ENCODE measurements at places on chromosomes 16 and 17.

GRCh38 chr16:58392215-58393137, at the start of gene GINS3:
Gene GINS3 (plus strand): TSS chr16:58392471. CDS start chr16:58392602, 131 bp downstream.
- DNase-seq, result peak; percentile 75

DNA sequence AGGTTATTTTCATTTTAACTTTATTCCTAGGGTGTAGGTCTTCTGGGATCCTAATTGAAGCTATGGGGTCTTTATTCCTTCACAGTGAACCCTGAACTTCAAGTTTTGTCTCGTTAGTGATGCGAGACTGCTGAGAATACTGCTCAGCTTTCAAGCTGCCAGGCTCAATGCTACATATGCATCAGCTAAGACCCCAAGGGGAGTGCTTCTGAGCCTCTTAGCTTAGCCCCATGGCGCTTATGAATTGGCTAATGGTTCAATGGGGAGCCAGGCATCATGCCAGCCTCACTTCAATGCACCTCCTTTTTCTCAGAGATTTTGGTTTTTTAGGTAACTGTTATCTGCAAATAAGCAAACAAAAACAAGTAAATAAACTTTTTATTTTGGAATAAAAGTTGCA, 94.1 kb upstream of the SIAH1 start:
- DNase-seq, result no peak

- DNase-seq, result no peak
Observed at GRCh38 chr17:82898976-82899514, 59.2 kb upstream of the ZNF750 start.

DNA sequence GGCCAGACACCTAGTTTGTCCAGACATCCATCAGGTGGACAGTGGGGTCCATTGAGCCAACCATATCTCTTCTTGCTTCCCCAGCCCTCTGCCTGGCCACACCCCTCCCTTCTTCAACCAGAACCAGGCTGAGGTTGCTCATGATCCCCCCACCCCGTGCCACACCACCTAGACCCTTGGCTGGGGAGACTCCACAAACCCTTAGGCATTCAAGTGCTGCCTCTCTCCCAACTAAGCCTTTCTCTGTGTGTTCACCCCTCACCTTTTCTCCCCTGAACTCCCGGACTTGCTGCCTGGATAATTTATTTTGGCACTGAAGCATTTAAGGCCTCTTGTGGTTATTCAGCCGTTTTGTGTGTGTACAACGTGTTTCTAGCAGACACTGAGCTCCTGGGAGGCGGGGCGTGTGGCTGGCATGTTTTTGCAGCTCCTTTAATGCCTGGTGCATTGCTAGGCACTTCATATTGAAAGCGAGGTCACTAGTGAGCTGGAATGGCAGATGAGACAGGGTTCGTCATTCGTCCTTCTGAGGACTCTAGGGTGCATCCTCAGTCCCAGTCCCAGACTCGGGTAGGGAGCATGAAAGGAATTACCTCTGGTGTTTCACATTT, 28.7 kb downstream of the CACNA1G start:
- no peak for DNase-seq

DNA sequence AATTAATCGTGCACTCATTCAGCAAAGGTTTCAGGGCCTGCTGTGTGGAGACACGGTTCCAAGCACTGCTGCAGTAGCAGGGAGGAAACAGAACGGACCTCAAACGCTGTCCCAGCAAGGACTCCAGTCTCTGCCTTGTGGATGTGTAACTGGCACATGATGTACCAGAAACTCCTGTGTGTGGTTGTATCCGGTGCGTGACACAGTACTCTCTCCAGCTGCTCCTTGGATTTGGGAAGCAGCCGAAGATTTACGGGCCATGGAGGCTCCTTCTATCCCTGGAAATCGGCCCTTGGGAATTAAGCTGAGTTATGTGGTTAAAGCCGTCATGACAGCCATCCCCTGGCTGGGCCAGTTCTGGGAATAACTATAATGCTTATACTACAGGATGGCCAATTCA, 8.5 kb upstream of the ANKRD11 start:
- DNase-seq, result no peak

GRCh38 chr17:37571674-37572073, 37.5 kb downstream of the SYNRG start:
- DNase-seq, result no peak

DNA sequence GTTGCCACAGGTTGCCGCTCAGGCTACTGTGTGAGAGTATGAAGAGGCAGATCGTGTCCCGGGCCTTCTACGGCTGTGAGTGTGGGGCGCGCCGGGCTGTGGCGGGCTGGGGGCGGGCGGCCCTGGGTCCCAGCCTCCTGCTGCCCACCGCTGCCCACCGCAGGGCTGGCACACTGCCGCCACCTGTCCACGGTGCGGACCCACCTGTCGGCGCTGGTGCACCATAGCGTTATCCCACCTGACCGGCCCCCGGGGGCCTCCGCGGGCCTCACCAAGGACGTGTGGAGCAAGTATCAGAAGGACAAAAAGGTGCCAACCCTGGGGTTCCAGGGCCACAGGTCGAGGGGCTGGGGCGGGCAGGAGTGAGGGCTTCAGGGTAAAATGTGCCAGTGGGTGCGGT, 28.7 kb downstream of the MNT start:
- no peak for DNase-seq

- DNase-seq, result no peak
Observed at GRCh38 chr16:28283798-28284577, 8.3 kb upstream of the SBK1 start.

GRCh38 chr17:7656958-7657609, 6.4 kb downstream of the ATP1B2 start:
- no peak for DNase-seq

DNA sequence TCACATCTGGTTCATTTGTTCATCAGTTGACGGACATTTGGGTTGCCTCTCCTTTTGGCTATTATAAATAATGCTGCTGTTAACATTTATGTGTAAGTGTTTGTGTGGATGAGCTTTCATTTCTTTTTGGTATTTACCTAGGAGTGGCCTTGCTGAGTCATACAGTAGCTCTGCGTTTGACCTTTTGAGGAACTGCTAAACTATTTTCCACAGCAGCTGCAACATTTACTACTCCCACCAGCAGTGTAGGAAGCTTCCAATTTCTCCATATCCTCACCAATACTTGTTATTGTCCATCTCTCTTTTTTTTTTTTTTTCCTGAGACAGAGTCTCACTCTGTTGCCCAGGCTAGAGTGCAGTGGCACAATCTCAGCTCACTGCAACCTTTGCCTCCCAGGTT, 20.7 kb upstream of the PLCG2 start:
- DNase-seq, result no peak

DNA sequence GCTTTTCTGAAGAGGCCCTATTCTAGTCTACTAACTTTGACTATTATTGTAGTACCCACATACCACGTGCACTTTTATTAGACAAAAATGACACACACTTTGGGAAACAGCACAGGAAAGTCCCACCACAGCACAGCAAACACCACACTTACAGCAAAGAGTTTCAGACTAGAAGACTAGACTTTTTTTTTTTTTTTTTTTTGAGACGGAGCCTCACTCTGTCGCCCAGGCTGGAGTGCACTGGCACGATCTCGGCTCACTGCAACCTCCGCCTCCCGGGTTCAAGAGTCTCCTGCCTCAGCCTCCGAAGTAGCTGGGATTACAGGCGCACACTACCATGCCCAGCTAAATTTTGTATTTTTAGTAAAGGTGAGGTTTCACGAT, 20.1 kb downstream of the YWHAE start:
- DNase-seq, result no peak

DNA sequence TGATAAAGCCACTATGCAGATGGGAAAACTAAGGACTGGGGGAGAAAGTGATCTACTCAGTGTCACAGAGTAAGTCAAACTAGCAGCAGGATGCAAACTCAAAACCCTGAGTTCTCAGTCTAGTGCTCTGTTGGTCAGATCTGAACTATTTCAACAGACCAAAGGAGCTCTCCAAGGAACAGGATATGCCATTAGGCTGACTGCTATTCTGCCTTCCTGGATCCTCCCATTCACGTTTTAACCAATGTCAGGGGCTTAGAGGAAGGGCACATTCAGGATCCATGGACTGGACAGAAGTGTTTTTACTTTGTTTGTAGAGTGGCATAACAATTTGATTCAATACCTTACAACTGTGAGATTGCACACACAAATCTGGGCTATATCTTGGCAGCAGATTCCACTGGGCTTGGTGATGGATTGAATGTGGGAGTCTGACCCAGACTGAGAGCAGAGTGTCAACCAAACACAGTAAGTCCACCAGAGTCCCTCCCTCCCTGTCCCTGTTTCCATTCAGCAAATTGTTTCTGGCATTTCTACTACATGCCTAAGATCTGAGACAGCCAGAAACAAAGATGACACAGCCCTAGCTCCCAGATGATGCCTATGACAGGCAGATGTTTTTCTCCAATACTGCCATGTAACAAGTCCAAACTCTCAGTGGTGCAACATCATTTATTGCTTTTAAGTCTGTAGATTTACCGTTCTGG, 337.8 kb upstream of the CDH5 start:
- DNase-seq, result no peak

DNA sequence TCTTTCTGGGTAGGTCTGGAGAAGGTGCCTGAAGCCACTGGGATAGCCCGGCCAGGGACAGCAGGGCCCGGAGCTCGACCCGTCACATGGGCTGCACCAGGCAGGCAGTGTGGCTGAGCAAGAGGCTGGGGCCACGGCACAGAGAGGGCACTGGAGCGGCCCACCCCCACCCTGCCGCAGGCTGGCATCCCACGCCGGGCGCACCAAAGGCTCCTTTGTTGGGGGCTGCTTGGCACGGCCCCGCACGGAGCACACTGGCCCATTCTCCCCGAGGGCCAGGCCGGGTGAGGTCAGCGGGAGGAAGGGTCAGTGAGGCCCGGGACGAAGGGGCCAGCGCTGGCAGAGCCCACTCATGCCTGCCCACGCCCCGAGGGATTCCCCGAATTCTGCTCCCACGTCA, 36.5 kb upstream of the PVALEF start:
- no peak for DNase-seq

DNA sequence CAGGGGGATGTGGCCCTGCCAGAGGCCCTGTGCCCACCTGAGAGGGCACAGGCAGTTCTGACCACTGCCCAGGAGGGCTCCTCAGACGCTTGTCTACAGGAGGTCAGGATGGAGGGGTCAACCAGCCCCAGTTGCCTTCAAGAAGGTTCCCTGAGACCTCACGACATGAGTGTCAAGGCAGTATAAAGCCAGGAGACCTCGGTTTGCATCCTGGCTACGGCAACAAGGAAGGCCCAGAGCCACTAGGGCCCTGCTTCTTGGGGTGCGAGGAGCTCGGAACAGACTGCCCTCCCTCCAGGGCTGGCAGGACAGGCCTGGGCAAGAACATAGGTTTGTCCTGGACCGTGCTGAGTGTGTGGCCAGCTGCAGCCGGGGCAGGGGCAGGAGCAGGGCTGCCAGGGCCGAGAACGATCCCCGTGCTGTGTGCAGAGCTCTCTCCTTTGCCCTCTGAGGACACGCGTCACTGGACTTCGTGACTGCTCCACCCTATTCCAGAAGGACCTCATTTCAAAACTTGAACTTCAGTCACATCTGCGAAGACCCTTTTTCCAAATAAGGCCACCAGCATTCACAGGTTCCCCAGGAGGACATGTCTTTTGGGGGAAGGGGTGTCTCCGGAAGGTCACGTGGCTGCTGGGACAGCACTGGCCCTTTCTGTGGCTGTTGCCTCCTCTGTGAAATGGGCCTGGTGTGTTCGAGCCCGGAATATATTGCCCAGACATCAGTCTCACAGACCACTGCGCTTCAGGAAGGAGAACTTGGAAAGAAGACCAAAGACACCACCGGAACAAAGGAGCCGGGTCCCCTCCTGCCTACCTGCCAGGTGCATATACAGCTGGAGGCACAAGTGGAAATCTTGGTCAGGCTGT, 27.7 kb downstream of the SLC7A5 start:
- DNase-seq, result no peak

DNA sequence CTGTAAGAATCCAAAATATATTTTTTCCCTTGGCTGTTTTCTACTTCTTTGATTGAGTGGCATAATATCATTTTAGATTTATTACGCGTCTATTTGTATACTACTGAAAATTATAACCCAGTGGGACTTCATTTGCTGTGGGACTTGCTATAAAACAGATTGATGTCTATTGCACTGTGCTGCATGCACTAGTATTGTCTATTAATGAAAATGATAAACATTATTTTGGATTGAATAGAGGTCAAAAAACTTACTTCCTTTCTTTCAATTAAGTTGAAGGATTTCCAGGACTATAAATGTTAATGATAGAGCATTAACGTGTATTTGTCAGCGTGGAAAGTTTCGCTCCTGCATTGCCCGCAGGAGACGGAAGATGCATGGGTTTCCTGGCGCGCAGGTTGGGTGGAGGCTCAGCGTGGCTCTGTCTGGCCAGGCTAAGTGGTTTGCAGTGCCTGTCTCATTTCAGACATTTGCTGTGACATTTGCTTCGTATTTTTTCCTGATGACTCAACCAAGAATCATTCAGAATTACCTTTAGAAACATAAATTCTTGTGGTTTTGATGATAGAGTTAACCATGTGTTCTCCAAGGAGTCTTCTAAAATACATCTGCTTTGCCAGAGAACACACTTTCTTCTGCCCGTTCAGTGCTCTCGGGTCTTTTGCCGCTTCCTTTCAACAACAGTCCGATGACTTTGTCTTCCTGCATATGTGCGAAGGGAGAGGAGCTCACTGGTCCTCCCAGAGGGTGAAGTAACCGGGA, 216.7 kb downstream of the RPTOR start:
- DNase-seq, result no peak

DNA sequence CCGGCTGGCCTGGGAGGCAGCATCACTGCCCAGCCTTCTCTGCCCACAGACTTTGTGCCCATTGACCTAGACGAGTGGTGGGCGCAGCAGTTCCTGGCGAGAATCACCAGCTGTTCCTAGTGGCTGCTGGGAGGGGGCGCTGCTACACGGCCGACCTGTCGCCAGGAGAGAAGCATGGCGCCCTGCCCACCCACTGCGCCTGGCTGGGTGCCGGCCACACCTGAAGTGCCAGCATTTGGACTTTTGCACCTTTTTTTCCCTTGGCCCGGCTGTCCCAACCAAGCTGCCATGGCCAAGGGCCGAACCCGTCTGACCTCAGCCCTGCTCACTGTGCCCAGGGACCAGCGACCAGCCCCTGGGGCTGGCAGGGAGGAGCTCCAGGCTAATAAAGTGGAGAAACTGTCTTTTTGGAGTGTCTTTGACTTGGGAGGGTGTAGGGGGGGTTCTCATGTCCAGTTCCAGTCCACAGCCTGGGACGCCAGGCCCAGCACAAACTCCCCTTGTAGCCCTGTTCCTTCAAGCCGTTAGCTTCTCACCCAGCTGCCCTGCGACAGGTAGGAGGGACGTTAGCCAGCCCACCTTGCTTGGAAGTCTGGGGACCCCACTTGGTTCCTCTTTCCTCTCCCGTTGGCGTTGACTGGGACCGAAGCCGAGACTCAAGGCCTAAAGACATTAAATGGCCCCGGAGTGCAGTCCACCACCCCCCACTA, 939 bp upstream of the WDR90 start:
- no peak for DNase-seq

GRCh38 chr16:1197237-1197866, 27.7 kb downstream of the TPSG1 start:
- DNase-seq, result no peak

DNA sequence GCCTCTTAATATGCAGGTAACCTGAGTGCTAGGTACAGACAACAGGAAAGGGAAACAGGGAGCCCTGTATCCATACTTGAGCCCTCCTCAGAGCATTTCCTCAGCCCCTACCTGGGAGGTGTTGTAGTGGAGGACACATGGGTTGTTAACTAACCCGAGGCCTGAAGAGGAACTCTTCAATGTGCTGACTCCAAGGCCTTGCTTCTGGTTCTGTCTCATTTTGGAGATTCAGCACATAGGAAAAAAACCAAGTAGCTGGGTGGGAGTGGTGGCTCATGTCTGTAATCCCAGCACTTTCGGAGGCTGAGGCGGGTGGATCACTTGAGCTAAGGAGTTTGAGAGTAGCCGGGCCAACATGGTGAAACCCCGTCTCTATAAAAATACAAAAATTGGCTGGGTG, 24.8 kb downstream of the SNX11 start:
- no peak for DNase-seq

- DNase-seq, result peak; percentile 55
Observed at GRCh38 chr16:525520-526180, 1.9 kb upstream of the CAPN15 start.

Measured in stimulated activated CD8-positive, alpha-beta memory T cell treated with anti-CD3 and anti-CD28 coated beads, Interleukin-7, amount 100 ng/mL, for 24 hours (primary cell).